ENCODE measurements at places on chromosomes 5 and 9.

GRCh38 chr5:178423431-178423830, 166.8 kb downstream of the COL23A1 start:
- no peak for DNase-seq

- DNase-seq = no peak
Observed at GRCh38 chr9:116479056-116479544, 208.0 kb upstream of the TRIM32 start.

DNA sequence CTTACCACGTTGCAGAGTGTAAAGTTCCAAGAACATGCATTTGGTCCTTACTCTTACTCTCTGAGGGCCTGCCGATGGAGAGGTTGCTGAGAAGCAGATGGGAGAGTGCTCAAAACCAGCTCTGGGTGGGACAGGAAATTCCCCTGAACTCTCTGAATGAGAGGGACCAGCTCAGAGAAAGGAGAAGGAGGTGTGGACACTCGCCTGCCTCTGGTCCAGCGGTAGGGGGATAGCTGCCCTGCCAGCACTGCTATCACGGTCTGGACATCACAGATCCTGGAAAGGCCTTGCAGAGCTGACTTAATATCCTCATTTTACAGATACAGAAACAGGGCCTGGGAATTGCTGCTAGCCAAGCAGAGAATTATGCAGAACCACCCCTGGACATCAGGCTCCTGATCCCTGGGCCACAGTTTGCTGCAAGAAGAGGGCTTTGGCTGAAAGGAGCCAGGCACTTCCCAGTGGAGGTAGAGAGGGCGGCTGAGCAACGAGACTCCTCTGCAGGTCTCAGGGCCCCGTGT, 4.9 kb downstream of the TRAF1 start:
- no peak for DNase-seq

DNA sequence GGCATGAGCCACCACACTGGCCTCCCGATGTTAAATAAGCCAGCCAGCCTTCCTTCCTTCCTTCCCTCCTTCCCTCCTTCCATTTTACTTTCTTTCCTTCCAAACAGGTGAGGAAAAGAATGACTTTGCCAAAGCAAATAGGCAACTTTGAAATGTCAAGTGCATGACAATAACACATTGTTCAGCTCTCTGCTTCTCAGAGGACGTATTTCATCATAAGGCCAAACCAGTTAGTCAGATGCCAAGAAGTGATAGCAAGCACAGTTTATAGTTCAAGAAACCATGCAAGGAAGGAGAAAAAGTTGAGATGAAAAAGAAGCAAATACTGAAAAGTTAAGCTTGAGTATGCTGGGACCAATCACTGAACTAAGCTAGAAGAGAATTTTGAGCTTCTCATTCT, 29.5 kb downstream of the POU4F3 start:
- no peak for DNase-seq

GRCh38 chr5:157870837-157871834, 12.2 kb upstream of the CLINT1 start:
- DNase-seq = no peak

DNA sequence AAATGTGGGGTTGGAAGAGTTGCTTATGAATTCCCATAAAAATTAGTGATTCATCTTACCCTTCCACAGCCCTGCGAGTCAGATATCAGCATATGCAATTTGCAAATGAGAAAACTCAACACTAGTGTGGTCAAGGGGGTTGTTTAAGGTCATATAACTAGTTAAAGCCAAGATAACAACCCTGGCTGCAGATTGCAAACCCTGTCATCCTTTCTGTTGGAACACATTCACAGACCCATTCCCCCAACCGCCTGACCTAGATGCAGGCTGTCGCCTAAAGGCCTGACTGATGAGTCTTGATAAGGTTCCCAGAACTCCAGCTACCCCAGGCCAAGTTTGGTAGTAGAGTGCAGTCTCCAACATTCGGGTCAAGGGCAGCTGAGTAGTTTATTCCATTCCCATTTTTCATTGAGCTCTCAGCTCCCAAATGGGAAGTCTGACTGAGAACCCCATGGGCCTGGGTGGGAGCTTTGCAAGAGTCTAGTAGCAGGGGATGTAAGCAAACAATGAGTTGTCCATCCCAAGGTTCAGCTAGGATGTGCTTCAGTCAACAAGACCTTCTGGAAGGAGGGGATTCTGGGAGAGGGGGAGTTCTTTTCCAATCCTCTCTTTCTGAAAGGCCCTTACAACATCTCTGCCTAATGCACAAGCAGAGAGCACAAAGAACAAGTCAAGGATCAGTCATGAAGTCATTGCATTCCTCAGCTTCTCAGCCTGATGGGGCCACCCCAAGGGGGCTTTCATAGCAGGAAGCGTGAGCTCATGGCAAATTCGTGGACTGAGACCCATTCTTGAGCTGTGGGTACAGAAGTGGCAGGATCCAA, 40.3 kb downstream of the ADAM19 start:
- DNase-seq = no peak

DNA sequence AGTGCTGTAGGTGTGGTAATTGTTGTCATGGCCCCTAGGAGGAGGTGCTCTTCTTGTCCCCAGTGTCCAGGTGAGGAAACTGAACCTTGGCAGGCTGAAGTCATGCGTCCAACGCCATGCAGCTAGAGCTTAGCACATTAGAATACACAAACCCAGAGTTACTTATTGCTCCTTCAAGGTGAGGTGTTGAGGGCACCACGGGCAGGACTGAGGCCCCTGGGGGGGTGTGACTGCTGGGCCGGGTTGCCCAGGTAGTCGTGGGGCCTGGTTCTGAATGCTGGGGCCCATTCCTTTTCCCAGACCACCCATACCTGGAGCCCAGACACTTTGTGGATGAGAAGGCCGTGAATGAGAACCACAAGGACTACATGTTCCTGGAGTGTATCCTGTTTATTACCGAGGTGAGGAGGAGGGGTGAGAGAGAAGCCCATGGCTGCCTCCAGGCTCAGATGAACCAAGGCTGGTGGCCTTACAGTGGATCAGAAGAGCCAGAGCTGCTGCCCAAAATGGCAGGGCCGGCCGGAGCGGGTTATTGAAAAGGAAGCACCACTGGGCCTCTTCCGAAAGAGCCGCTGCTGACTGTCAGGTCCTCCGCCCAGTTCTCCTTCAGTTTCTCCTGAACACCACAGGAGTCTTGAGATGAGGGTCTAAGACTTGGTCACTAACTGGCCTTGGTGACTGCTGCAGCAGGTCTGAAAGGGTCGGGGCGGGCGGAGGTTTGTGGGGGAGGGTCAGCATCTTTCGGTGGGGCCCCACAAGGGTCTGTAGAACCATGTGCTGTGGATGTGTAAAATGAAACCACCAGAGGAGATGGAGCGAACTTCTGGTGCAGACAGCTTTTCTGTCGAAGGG, 26.3 kb downstream of the PTPA start:
- DNase-seq = peak; percentile 65

GRCh38 chr5:61632064-61632463, 300.0 kb downstream of the ZSWIM6 start:
- DNase-seq = no peak

- DNase-seq = peak; percentile 40
Observed at GRCh38 chr9:93669958-93670207, 93.5 kb downstream of the PHF2 start.

GRCh38 chr9:136824496-136825225, 16.9 kb downstream of the RABL6 start:
- DNase-seq = no peak

- DNase-seq = no peak
Observed at GRCh38 chr5:16456103-16456832, 9.3 kb downstream of the ZNF622 start.

DNA sequence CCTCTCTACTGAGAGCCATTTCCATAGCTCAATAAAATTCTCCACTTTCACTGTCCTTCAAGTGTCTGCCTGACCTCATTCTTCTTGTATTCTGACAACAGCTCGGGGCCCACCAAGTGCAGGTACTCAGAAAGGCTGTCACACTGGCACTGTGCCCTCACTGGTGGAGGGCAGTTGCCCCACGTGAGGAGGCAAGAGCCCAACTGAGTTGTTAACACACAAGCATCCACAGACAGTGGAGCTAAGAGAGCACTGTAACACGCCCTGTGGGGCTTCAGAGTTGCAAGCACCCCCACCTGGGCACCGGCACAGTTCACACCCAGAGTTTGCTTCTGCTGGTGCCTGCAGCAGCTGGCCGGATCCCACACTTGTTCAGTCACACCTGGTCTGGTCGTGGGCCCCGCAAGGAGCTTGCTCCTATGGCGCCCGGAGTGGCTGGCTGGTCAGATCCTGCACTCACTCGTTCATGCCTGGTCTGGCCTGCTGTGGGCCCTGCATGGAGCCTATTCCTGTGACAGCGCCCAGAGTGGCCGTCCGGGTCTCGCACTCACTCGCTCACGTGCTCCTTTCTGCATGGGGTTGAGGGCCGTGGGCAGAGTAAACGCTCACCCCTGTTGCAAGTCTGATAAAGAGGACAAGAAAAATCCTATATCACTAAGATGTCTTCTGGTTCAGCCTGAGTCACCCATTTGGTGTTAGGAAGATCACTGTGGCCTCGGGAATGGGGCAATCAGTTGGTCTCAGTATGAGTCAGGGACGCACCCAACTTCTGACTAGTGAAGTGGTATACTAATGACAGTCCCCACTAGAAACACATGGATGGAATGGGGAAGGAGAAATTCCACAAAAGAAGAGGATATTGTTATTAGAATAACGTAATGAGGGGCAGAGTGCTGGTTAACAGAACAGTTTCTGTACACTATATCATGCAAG, 87.0 kb upstream of the CCNH start:
- no peak for DNase-seq

GRCh38 chr5:16819522-16820167, 116.4 kb downstream of the MYO10 start:
- DNase-seq = no peak

- no peak for DNase-seq
Observed at GRCh38 chr5:144189800-144190429, 19.2 kb downstream of the KCTD16 start.

GRCh38 chr5:35773967-35774366, 82.7 kb upstream of the IL7R start:
- no peak for DNase-seq

GRCh38 chr9:109716631-109717030, 63.4 kb upstream of the PALM2AKAP2 start:
- DNase-seq = no peak

GRCh38 chr9:132793606-132794580, 84.2 kb downstream of the AK8 start:
- peak; percentile 26 for DNase-seq

DNA sequence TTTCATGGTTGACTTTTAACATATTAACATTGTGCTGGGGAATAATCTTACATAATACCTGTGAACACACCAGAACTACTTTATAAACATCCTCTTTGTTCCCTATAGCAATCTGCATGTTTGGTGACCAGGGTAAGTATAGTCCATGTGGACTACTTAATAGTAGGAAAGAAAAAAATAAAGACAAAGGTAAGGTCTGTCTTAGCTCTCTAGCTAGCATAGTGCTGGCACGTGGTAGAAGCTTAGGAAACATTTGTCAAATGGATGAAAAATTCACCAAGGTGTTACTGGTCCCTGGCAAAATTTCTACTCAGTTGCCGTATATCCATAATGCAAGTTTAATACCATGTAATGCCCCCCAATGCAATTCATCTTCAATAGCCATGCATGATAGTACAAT, 78.6 kb upstream of the ABCA1 start:
- no peak for DNase-seq

GRCh38 chr9:91026266-91026665, 224.6 kb downstream of the SYK start:
- DNase-seq = no peak

GRCh38 chr5:180491496-180491895, 2.7 kb upstream of the CNOT6 start:
- DNase-seq = no peak

DNA sequence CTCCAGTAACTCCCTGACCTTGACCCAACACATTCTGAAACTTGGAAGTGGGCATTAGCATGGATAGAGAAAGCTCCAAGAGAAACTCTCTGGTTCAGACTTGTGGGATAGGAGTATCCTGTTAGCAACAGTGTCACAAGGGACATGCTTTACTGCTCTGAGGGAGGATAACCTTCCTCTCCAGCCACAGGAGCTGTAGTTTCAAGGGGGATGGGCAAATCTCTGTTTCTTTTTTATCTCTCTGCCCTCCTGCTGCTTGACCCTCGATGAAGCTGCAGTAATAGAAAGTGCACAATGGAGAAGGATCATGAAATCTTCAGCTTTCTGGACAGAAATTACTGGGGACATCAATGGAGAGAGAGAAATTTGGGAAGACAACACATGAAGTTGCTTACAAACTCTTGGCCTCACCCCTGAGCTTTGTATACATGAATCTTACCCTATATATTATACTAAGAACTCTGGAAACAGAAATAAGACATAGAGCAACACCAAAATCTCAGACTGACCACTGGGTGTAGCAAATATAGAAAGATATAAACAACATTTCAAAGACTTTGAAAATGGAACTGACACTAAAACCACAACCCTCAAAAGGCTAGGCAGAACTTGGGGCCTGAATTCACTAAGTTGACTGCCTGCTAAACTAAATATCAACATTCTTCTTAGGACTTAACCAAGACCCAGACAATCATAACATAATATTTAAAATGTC, 471.0 kb upstream of the MEF2C start:
- no peak for DNase-seq

DNA sequence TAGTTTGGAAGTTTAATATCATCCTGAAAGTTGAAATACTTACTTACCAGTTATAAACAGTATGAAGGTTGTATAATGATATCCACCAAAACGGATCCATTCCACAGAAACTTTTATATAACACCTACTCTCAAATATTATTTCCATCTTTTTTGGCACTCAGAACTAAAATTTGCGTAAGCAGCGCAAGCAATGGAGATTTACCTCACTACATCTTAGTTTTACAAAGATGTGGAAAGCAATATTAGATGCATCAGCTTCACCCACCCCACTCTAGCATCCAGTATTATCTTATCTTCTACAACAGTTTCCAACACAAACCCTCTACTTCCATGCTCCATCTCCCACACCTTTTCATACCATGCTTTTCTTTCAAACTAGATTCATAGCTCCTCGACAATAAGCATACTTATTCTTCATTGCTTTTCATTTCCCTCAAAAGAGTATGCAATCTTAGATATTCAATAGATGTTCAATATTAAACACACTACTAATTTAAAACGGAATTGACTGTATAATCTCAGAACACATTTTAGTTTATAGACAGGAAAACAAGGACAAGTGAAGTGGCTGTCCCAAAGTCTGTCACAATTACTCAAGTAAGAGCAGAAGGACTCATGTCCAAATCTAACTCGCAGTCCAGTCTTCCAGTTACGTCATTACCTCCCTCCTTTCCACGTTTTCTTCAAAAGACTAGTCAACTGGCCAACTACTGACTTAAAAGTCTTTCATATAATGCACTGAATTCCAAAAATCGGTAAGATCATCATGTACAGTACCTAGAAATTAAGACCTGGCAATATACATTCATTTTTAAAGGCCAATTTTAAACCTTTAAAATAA, 2.2 kb downstream of the PPP2CA start:
- no peak for DNase-seq
